HCT116 (cell line): ENCODE measurements at places on chromosomes 4 and X. TPM values are rescaled to one million over a fixed set of nuclear protein-coding genes. Genes with fewer than 3 reads are reported as not detected.

DNA sequence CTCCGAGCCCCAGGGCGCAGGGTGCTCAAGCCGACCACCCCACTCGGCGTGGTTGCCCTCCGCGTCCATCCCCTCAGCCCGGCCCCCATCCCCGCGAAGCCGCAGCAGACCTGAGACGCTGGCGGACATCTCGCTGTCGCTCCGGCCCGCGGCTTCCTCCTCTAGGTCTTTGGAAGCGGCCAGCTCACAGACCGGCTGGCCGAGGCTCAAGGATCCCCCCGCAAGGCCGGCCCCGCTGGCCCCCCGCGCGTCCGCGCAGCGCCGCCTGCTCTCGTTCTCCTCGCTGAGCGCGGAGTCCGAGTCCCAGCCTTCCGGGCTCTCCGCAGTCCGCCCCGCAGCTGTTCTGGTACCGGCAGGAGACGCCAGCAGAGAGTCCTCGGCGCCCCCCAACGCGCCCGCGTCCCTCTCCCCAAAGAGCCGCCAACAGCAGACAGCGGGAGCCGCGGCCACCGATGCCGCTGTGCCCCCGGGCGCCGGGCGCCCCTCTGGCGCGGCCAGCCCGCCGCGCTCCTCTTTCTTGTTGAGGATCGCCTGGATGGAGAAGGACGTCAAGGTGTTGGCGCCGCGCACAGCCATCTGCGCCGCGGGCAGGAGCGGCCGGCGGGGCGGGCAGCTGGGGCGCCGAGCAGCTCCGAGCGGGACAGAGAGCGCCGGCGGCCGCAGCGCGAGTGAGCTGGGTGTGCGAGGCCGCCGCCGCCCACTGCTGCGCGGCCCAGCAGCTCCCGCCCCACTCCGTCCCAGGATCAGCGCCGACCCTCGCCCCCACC is at the start of gene NKX3-2:
NKX3-2 (minus strand) TSS at position 670 of the 767 bp plus-strand sequence; CDS start at position 576, 94 bp downstream.
- H3K36me3 ChIP-seq: no peaks in the 10 kb centered on the region
- H3K4me3 ChIP-seq: peak within 1 kb of the TSS; percentile 64
- H3K27me3 ChIP-seq: no peaks in the 10 kb centered on the region
- peak within 1 kb of the TSS; percentile 36; the same call in 1 of the 2 replicates for H3K27ac ChIP-seq
- no peak for DNase-seq

- DNase-seq: no peak
- no peaks in the 10 kb centered on the region for H3K36me3 ChIP-seq
- no peaks in the 10 kb centered on the region for H3K27me3 ChIP-seq
- no peak overlapping the region for H3K4me3 ChIP-seq
- H3K27ac ChIP-seq: no peak overlapping the region
These were observed 13.7 kb downstream of the LINC00632 start for GRCh38 chrX:140723121-140723715.

GRCh38 chr4:150033901-150034300 is 44.3 kb upstream of the DCLK2 start:
- H3K4me1 ChIP-seq: no peaks in the 10 kb centered on the region
- H3K27ac ChIP-seq: no peak overlapping the region
- H3K27me3 ChIP-seq: no peaks in the 10 kb centered on the region
- no peaks in the 10 kb centered on the region for H3K36me3 ChIP-seq

GRCh38 chr4:42671431-42672194 is 14.7 kb upstream of the ATP8A1 start:
- peaks cover 46% of the 10 kb centered on the region for H3K27me3 ChIP-seq
- H3K27ac ChIP-seq: no peak overlapping the region
- no peaks in the 10 kb centered on the region for H3K36me3 ChIP-seq

DNA sequence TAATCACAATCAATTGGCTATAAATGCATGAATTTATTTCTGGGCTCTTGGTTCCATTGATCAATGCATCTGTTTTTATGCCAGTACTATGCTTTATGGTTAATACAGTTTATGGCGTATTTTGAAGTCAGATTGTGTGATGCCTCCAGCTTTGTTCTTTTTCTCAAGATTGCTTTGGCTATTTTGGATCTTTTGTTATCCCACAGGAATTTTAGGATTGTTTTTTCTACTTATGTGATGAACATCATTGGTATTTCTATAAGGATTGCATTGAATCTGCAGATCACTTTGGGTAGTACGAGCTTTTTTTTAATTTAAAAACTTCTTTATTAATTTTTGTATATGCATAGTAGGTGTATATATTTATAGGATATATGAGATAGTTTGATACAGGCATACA is 338.7 kb upstream of the IGFBP7 start:
- H3K27ac ChIP-seq: no peak overlapping the region
- H3K4me1 ChIP-seq: no peaks in the 10 kb centered on the region
- H3K27me3 ChIP-seq: no peaks in the 10 kb centered on the region
- H3K36me3 ChIP-seq: no peaks in the 10 kb centered on the region
- no peak for DNase-seq

PDGFC gene
- 9.8 TPM for total RNA-seq

SHROOM3 gene
- 22.5 TPM for total RNA-seq
